ENCODE measurements at places on chromosomes 1 and 21.

DNA sequence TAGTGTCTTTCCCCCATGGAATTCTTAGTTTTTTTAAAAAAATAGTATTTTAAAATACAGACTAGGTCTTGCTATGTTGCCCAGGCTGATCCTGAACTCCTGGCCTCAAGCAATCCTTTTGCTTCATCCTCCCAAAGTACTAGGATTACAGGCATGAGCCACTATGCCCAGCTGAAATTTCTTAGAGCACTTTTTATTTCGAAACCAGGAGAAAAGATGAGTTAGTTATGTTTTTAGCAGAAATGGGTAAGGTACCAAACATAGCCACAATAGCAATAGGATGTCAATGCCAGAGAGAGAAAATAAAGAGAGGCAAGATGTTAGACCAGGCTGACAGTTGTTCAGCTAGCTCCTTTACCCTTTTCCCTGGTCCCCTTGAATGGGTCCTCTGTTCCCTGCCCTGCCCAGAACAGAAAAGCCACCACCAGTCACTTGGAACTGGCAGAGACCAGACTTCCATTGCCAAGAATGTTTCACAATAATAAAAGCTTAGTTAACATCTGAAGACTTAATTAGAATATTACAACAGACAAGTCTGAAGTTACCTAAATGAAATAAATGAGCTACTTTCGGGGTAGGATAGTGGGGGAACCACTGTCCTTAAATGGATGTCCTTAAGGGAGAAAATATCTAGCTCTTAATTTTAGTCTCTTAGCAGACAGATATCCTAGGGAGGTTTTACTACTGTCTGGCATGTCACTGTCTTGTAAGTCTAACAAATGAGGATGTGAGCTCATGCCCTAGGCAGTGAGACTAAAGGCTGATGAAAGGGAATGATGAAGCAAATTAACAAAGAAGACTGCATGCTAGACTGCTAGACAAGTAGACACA, 54.3 kb downstream of the ABL2 start:
- DNase-seq: peak; percentile 77

GRCh38 chr1:196466166-196466565, 142.1 kb downstream of the KCNT2 start:
- DNase-seq: no peak

DNA sequence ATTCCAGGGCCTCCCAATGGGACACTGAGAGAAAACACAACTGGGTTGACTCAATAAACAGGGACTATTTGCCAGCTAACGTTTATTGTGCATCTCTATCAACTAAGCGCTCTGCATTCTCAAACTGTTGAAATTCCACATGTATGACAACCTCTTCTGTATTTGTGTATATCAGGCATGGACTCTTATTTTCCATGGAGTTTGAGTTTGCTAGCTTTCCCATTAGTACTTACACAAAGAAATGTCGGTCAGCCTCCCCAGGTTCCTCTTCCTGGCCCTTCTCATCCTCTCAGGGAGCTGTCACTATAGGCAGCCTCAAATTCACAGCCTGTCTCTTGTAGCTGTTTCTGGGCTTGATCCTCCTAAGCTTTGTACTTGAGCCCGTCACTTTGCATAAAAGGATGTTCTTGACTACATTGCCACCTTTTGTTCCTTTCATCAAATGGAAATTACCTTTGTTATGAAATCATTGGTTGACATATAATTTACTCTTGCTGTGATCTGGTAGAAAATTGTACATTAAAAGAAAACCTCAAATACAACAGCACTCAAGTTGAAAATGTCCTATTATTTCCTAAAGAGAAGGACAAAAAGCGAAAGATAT, 60.0 kb upstream of the NTPCR start:
- no peak for DNase-seq

- DNase-seq: peak; percentile 97
Observed at GRCh38 chr1:28170001-28170596, 6.4 kb downstream of the PTAFR start.

DNA sequence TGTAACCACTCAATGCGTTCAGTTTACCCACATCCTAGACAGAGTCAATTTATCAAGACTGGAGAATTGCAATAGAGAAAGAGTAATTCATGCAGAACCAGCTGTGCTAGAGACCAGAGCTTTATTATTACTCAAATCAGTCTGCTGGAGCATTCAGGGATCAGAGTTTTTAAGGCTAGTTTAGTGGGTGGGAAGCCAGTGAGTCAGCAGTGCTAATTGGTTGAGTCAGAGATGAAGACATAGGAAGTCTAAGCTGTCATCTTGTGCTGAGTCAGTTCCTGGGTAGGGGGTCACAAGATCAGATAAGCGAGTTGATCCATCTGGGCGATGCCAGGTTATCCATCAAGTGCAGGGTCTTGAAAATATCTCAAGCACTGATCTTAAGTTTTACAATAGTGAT, 499.6 kb downstream of the MRPL39 start:
- DNase-seq: no peak

DNA sequence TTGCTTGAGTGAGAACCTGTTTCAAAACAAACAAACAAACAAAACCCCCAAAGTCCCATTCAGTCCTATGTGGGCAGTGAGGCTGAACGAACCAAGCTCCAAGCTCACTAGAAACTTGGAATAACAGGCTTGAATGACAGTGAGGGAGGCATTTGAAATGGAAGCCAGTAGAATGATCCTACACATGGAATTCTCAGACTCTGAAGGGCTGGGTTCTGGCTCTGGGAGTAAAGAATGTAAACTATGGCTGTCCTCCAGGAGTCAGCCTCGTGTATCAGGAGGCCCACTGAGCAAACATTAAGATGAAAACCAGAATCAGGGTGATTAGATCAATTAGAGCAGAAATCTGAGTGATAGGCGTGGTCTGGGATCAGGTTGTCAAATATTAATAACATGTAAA, 14.9 kb downstream of the PCP4L1 start:
- DNase-seq: no peak

DNA sequence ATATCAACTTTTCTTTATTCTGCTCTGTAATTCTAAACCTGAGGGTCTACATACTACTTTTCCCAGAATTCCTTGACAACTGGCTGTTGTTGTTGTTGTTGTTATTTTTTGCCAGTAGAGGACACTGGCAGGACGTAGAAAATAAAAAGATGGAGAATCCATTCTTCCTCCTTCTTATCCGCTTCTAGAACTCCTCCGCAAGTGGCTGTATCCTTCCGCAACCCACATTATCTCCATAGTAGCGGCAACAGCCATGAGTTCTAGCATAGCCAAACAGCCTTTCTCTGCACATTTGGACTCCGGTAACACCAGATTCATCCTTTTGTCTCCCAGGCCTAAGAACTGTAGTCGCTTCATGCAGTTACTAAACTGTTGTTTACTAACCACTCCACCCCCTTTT, 91.1 kb upstream of the CACHD1 start:
- no peak for DNase-seq
